Stimulated activated CD4-positive, alpha-beta T cell treated with anti-CD3 and anti-CD28 coated beads, Interleukin-4, amount 100 ng/mL, for 24 hours (primary cell): ENCODE measurements at places on chromosomes 7 and 10.
A peak's percentile ranks its signal among the peaks of the same experiment; 100 is the strongest.

DNA sequence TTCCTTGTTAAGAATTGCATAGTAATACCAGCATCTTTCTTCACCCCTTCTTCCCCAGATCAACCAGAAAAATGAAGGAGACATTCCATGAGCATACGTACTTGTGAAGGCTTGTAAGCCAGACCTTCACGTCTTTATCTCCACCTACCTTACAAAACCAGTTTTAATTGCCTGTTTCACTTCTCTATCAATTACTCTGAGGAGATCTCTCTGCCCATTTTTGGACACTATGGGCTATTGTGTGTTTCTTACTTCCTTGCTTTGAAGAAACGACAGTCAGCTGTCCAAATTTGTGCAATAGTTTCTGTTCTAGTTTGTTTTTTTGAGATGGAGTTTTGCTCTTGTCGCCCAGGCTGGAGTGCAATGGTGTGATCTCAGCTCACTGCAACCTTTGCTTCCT, 349.7 kb upstream of the MBL2 start:
- no peak for DNase-seq

- no peak for DNase-seq
Observed at GRCh38 chr10:846126-846685, 85.3 kb downstream of the LARP4B start.

- peak; percentile 54 for DNase-seq
Observed at GRCh38 chr10:71737001-71737833, 17.6 kb upstream of the C10orf105 start.

GRCh38 chr7:40848541-40849221, 713.9 kb downstream of the SUGCT start:
- no peak for DNase-seq

- DNase-seq = no peak
Observed at GRCh38 chr7:92403760-92404074, 43.6 kb upstream of the GATAD1 start.

GRCh38 chr10:505419-505818, 184.0 kb downstream of the DIP2C start:
- no peak for DNase-seq

- no peak for DNase-seq
Observed at GRCh38 chr10:16843252-16843870, 26.1 kb upstream of the RSU1 start.

DNA sequence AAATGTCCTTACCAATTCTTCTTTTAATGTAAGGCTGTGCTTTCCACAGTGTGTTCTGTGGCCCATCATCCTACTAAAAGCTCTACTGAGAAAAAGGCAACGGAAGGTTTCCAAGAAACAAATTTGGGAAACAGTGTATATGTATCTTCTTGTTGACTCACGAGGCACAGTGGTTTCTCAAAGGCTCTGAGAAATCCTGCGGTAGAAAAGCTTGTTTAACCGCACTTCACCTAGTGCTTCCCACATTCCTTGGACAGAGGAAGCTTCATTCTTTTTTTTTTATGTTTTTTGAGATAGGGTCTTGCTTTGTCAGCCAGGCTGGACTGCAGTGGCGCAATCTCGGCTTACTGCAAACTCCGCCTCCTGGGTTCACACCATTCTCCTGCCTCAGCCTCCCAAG, 84.5 kb downstream of the TACC2 start:
- DNase-seq = no peak

- no peak for DNase-seq
Observed at GRCh38 chr7:126776498-126776897, 476.2 kb downstream of the GRM8 start.

DNA sequence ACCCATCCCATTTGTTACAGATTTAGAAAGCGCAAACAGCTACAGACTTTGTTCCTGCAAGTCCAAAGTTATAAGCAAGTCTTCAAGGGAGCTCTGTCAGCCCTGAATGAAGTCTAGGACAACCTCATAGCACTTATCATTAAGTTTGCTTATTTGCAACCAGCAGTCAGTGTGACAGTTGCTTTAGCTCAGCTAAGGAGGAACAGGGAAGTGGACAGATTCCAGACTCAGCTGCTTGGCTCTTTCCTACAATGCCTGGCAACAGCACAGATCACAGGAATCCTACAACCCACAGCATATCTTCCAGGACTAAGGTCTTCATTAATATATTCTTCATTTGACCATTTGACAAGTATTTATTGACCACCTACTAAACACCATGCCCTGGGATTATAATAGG, 17.4 kb upstream of the KIF5B start:
- no peak for DNase-seq

- DNase-seq = no peak
Observed at GRCh38 chr10:62199584-62199983, 69.1 kb downstream of the RTKN2 start.

- DNase-seq = peak; percentile 22
Observed at GRCh38 chr7:98872328-98872924, 2.6 kb upstream of the TMEM130 start.

GRCh38 chr10:132229834-132230556, 43.2 kb downstream of the DPYSL4 start:
- peak; percentile 27 for DNase-seq

DNA sequence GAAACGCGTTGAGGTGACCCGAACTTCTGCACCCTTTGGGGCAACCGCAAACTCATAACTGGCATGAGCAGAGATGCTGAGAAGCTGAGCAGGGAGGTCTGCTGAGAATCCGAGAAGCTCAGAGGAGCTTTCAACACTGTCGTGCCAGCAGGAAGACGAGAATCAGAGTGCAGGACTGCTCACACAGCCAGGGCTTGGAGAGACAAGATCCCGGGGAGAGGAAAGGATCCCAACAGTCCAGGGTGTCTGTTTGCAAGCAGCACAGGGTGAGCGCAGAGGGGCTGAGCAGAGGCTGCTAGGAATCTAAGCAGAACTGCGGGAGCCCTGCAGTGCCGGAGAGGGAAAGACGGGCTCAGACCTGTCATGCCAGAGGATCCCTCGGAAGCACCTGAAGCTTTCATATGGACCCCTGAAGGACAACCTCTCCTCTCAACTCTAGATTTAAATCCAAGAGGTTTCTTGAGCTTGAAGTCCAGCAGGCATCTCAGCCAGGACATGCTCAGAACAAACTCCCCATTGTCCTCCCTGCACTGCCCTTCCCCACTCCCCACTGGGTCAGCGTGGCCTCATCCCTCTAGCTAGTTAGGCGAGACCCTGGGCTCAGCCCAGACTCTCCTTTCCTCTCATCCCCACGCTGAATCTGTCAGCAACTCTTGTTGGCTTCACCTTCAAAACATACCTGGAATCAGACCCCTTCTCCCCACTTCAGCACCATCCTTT, 40.7 kb downstream of the FOXL3 start:
- DNase-seq = no peak
